Cardiac septum (tissue), 1 donor: ENCODE measurements at places on chromosomes 7 and 10.

- DNase-seq = no peak
Observed at GRCh38 chr10:119542988-119543813, 682 bp upstream of the RGS10 start.

- no peak for DNase-seq
Observed at GRCh38 chr7:29332875-29333855, 138.6 kb downstream of the CHN2 start.

DNA sequence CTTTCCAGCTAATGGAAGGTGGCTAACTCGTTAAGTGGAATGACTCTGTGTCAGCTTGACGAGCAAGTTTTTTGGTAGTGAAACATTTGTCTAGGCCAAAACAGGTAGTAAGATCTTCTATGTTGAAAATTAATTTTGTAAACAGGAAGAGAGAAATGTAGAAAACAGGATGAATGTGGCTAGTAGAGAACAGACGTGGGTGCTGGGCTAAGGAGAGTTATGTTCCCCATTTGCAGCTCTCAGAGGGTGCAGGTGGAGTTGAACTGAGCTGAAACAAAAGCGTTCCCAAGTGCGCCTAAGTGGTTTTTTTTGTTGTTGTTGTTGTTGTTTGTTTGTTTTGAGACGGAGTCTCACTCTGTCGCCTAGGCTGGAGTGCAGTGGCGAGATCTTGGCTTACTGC, 59.5 kb upstream of the SRPK2 start:
- no peak for DNase-seq

DNA sequence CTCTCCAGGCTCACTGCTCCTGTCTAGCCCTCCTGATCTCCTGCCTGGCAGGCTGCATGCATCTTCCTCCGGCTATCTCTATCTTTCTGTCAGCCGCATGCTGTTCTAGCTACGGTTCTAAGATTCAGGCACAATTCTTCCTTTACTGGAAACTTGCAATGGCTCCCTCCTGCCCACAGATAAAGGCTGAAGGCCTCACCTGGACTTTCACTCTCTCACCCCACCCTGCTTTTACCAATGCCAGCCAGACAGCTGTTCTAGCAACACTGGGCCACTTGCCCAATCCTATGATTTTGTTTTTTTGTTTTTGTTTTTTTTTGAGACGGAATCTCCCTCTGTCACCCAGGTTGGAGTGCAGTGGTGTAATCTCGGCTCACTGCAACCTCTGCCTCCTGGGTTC, 38.3 kb downstream of the BEND7 start:
- no peak for DNase-seq

DNA sequence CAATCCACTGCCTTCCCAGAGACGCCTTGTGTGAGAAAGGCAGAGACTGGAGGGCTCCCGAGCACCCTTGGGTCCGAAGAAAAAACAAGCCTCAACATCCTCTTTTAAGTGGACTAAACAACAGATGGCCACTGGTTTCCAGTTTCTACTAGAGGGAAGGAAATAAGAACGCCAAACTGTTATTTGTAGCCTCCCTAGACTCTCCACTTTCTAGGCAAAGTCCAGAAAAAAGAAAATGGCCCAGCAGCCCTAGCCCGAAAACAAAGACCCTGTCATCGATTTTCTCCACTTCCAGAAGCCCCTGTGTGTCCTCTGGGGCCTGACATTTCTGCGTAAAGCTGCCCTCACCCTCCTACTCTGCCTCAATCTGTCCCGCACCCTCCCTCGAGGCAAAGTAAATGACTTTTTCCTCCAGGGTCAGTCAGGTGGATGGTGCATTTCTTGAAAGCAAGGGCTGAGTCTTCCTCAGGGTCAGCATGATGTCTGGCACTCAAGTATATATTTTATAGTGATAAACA, 6.0 kb downstream of the RGS10 start:
- no peak for DNase-seq

DNA sequence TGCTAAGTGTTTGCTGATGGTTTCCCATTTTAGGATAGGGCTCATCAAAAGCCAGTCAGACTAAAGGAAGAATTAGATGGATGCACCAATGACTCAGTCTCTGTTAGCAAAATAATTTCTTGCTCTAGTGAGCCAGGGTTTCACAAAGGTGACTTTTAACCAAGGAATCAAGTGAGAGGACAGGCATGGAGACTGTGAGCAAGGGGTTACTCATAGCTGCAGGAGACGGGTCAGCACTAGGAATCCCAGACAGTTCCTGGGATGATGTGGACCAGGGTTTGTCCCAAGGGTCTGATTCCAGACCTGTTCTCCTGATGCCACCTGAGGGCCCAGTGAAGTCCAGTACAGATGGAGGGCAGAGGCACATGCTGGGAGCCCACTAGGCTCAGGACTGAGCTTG, 138.1 kb downstream of the NOC3L start:
- no peak for DNase-seq

DNA sequence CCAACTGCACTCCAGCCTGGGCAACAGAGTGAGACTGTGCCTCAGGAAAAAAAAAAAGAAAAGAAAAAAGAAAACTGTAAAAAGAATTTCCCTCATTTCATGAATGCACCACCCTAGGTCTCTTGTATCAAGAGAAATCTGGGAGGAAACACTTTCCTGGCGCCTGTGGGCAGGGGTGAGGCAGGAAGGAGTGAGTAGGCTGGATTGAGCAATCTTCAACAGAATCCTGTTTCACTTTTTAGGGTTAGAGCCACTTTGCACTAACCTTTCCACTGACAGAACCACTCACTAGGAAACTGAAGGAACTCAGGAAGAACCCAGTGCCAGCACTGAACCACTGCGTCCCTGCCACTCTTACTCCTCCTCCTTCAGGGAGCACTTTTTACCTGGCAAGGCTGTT, 282.1 kb downstream of the CCDC3 start:
- no peak for DNase-seq

- no peak for DNase-seq
Observed at GRCh38 chr7:95578299-95578855, 17.9 kb downstream of the PDK4 start.

GRCh38 chr7:155009570-155010157, 6.7 kb upstream of the PAXIP1 start:
- DNase-seq = no peak

DNA sequence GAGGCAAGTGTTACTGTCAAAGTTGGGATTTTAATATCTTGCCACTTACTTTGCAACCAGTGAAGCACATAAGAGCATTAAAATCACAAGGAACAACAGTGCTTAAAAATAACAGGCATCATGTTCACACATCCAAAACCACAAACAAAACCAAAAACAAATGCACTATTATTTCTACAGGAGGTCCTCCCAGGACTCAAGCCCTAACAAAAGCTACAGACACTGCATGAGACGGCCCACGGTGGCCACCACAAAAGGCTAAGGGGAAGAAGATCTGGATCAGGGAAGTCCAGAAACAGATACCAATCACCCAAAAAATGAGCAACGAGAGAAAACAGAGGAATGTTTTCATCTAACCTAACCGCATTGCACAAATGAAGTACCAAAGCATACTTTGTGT, 158.4 kb downstream of the ZMYND11 start:
- no peak for DNase-seq
